ENCODE measurements at places on chromosomes 6 and 20. TPM values are rescaled to one million over a fixed set of nuclear protein-coding genes. Genes with fewer than 3 reads are reported as not detected.
A peak's percentile ranks its signal among the peaks of the same experiment; 100 is the strongest.

HLA-DOA gene
- total RNA-seq: not detected

GRM1 gene
- total RNA-seq: 0.17 TPM

KCNK16 gene
- not detected for total RNA-seq

HLA-DPA1 gene
- 1.0 TPM for total RNA-seq

GRCh38 chr6:25315194-25316177 lies 36.3 kb downstream of the CARMIL1 start:
- no peaks in the 10 kb centered on the region for H3K27me3 ChIP-seq
- H3K27ac ChIP-seq: no peak overlapping the region
- no peak for DNase-seq
- peaks cover 15% of the 10 kb centered on the region for H3K4me1 ChIP-seq
- no peaks in the 10 kb centered on the region for H3K36me3 ChIP-seq

DNA sequence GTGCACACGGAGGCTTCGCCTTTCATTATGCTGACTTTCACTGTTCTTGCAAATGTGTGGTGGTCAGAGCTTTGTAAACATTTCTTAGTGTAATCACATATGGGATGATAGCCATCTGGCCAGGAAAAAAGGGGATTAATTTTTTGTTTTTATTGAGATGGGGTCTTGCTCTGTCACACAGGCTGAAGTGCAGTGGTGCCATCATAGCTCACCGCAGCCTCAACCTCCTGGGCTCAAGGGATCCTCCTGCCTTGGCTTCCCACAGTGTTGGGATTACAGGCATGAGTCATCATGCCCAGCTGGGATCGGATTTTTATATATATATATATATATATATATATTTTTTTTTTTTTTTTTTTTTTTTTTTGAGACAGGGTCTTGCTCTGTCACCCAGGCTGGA lies 11.0 kb upstream of the TIAM2 start:
- no peak overlapping the region for H3K27ac ChIP-seq
- no peaks in the 10 kb centered on the region for H3K4me1 ChIP-seq

- H3K36me3 ChIP-seq: no peaks in the 10 kb centered on the region
- H3K27ac ChIP-seq: no peak overlapping the region
- no peak for DNase-seq
- H3K4me1 ChIP-seq: no peaks in the 10 kb centered on the region
These were observed 473.4 kb downstream of the BTBD3 start for GRCh38 chr20:12391099-12391498.

- no peaks in the 10 kb centered on the region for H3K27me3 ChIP-seq
- DNase-seq: no peak
- no peaks in the 10 kb centered on the region for H3K4me1 ChIP-seq
- H3K4me3 ChIP-seq: no peak overlapping the region
These were observed 56.4 kb downstream of the REPS1 start for GRCh38 chr6:138931660-138932059.

DNA sequence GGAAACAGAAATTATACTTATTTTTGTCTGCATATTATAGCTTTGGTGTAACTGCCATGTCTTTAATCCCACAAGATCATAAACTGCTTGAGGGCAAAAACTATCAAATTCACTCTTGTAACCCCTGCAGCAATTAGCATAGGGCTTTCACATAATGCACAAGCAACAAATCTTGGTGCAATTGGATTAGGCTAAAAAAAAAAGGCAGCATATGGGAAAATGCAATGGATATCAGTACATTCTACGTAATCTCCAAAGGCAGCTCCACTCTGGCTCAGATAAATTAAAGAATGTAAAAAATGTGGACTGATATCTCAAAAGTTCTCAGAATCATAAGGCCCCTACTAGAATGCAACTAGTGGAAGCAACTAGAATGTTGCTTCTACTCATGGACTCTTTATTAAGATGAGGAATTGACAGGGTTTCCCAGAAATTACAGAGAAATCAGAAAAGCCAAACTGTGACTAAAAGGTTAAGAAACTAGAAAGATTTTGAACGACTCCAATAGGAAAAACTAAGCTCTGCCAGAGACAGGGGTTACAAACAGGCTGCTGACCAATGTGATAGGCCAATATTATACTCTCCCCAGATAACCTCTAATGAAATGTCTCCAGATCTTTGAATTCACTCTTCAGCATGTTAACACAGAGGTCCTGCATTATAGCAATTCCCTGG lies 55.0 kb downstream of the FILIP1 start:
- H3K27ac ChIP-seq: peak overlapping the region; percentile 24
- H3K27me3 ChIP-seq: no peaks in the 10 kb centered on the region
- no peaks in the 10 kb centered on the region for H3K36me3 ChIP-seq

DNA sequence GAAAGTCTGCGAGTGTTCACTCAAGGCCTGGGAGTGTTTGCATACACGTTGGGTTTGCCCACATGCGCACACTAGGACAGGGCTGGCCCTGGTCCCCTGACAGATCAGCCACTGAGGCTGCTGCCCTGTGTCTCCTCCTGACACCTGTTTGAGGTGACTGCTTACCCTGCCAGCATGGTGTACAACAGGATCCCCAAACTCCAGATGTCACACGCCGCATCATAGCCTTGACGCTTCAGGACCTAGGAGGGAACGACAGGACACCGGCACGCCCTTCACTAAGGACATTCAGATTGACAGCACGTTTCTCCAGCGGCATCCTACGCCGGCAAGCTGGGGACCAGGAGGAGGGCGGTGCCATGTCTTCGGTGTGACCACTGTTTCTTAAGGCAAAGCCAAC lies 37.0 kb upstream of the MPC1 start:
- H3K27me3 ChIP-seq: no peaks in the 10 kb centered on the region
- H3K27ac ChIP-seq: no peak overlapping the region
- no peaks in the 10 kb centered on the region for H3K4me1 ChIP-seq
- H3K36me3 ChIP-seq: peaks cover 18% of the 10 kb centered on the region

DNA sequence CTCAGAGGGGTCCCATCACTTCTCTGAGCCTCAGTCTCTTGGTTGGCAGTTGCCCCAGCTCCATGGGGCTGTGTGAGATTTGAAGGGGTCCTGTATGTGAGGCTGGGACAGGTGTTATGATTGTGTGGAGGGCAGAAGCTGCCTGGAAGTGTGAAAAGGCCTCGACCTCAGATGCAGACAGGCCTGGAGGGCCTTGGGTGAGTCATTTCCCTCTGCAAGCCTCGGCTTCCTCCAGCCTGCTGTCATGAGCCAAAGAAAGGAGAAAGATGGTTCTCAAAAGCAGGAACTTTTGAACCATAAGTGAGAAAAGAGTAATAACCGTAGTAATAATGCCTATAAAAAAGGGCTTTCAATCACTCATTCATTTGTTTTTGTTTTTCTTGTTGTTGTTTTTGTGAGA lies 37.5 kb downstream of the SNAI1 start:
- H3K4me1 ChIP-seq: no peaks in the 10 kb centered on the region
- DNase-seq: peak; percentile 60
